Activated CD8-positive, alpha-beta T cell treated with anti-CD3 and anti-CD28 coated beads, Interleukin-2, amount 10 ng/mL, durations not matched to agents 7 days and 5 days (primary cell): ENCODE measurements at places on chromosomes 12 and 14. TPM values are rescaled to one million over a fixed set of nuclear protein-coding genes. Genes with fewer than 3 reads are reported as not detected.

DNA sequence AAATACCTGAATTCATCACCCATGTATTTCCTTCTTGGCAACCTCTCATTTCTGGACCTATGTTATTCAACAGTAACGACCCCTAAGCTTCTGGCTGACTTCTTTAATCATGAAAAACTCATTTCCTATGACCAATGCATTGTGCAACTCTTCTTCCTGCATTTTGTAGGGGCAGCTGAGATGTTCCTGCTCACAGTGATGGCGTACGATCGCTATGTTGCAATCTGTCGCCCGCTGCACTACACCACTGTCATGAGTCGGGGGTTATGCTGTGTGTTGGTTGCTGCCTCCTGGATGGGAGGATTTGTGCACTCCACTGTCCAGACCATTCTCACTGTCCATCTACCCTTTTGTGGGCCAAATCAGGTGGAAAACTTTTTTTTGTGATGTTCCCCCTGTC, 356 bp downstream of the OR4Q2 start:
- no peaks in the 10 kb centered on the region for H3K4me1 ChIP-seq
- no peak overlapping the region for H3K27ac ChIP-seq
- no peak for DNase-seq
- no peaks in the 10 kb centered on the region for H3K27me3 ChIP-seq
- no peak overlapping the region for H3K4me3 ChIP-seq

GRCh38 chr12:102281231-102281630, 83.6 kb upstream of the PMCH start:
- no peaks in the 10 kb centered on the region for H3K4me1 ChIP-seq
- DNase-seq, result no peak
- no peaks in the 10 kb centered on the region for H3K36me3 ChIP-seq

GRCh38 chr14:31886156-31886835, 190.8 kb upstream of the ARHGAP5 start:
- no peaks in the 10 kb centered on the region for H3K4me1 ChIP-seq
- no peak overlapping the region for H3K27ac ChIP-seq
- DNase-seq, result no peak
- H3K4me3 ChIP-seq, result no peak overlapping the region
- H3K27me3 ChIP-seq, result no peaks in the 10 kb centered on the region

MORN3 gene
- total RNA-seq, result 0.37 TPM

P2RX2 gene
- not detected for total RNA-seq

- no peak overlapping the region for H3K4me3 ChIP-seq
- no peak for DNase-seq
- H3K4me1 ChIP-seq, result peaks cover 15% of the 10 kb centered on the region
- H3K27ac ChIP-seq, result no peak overlapping the region
- peaks cover 26% of the 10 kb centered on the region for H3K27me3 ChIP-seq
- H3K36me3 ChIP-seq, result peaks cover 3% of the 10 kb centered on the region
These were observed 135.2 kb upstream of the KRR1 start for GRCh38 chr12:75646329-75647210.

DNA sequence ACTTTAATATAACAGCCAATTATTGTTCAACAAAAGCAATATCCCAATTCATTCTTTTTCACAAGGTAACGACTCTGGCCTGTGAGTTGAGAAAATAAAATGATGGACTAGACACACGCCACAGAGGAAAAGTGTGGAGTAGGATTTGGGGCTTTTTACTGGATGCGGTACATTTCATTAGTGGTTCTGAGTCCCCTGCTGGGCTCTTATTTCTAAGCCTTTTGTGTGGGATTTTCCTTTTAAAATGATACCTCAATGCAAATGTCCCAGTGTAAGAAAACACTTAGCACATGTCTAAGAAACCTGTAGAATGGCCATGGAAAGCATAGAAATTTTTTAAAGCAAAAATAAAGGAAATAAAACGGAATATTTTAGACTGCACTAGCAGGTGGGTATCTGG, 73.4 kb downstream of the C12orf42 start:
- no peaks in the 10 kb centered on the region for H3K27me3 ChIP-seq
- no peaks in the 10 kb centered on the region for H3K4me1 ChIP-seq
- no peak overlapping the region for H3K27ac ChIP-seq

DIP2B gene
- total RNA-seq, result 21.8 TPM

CCDC196 gene
- total RNA-seq, result not detected

DCN gene
- total RNA-seq, result not detected

DNA sequence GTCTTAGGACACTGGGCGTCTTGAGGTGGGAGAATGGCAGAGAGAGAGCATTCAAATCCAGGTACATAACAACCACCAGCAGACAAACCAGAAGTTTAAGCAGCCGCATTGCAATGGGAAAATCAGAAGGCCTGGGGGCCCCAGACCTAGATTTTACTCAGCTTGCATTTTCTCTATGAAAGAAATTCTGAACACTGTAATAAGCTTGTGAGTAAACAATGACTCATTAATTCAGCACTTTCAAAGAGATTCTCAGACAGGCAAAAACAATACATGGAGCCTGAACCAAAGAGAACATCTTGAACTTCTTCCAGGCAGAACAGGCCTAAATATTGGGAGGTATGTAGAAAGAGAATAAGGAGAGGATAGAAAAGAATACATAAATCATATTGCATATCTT, 69.8 kb upstream of the IFNG-AS1 start:
- no peak overlapping the region for H3K27ac ChIP-seq
- H3K4me3 ChIP-seq, result no peak overlapping the region
- no peaks in the 10 kb centered on the region for H3K36me3 ChIP-seq
- peaks cover 2% of the 10 kb centered on the region for H3K27me3 ChIP-seq
- H3K4me1 ChIP-seq, result no peaks in the 10 kb centered on the region
- no peak for DNase-seq

GRCh38 chr12:73372856-73373255, 1100.7 kb downstream of the TRHDE start:
- H3K4me3 ChIP-seq, result no peak overlapping the region
- no peaks in the 10 kb centered on the region for H3K27me3 ChIP-seq
- H3K27ac ChIP-seq, result no peak overlapping the region
- H3K36me3 ChIP-seq, result no peaks in the 10 kb centered on the region

DNA sequence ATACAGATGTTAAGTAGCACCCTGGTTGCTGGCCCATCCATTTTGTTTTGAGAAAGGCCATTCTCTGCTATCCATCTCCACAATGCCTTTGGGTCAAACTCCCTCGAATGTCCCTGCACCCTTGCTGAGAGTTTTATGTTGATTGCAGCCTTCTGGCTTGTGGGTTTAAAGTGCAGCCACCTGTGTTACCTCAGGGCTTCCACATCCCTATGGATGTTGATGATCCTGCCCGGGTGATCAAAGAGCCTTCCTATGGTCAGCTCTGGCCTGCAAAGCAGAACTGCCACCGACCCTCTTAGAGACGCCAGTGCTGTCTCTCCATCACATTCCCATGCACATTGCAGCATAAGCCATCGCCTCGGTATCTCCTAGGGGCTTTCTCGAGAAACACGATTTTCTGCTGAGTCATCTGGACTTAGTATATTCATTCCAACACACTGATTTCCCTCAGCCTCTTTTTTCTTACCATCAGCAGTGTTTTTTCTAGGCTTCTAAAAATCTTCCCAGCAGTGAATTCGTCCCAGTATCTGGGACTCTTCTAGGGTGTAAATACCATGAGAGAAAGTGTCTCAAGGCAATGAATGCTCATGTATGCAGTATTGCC, 585.7 kb upstream of the TMEM132C start:
- H3K27ac ChIP-seq, result no peak overlapping the region
- no peaks in the 10 kb centered on the region for H3K4me1 ChIP-seq
- H3K36me3 ChIP-seq, result no peaks in the 10 kb centered on the region
- no peak overlapping the region for H3K4me3 ChIP-seq

SLCO1B3 gene
- total RNA-seq, result not detected

- DNase-seq, result peak; percentile 90
- peak overlapping the region; percentile 93 for H3K27ac ChIP-seq
- peaks cover 8% of the 10 kb centered on the region for H3K36me3 ChIP-seq
- no peaks in the 10 kb centered on the region for H3K27me3 ChIP-seq
These were observed 13.0 kb upstream of the TPCN1 start for GRCh38 chr12:113208041-113208934.

KCNH3 gene
- 5.1 TPM for total RNA-seq

DNA sequence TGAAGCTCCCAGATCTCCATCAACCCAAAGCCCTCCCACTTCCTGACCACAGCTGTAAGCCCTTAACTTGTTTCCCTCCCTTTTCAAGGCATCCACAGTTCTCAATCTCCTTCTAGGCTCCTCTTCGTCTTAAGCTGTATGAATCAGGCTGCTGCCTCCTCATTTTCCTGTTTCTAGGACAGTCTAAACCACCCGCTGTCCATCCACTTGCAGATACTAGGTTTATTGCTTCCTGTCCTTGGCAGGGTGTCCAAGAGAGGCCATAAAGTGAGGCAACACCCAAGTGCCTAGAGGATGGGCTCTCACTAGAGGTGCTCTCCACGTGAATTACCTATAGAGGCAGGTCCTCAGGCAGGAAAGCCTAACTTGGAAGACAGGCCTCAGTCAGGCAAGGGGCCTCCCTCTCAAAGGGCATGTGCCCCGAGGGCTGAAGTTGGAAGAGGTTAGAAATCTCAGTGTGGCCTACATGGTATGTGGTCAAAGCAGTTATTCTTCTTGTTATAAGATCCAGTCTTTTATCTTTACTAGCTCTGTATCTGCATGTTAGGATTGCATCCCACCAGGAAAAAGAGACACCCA, 8.8 kb upstream of the TMEM106C start:
- H3K4me1 ChIP-seq, result peaks cover 15% of the 10 kb centered on the region
- H3K4me3 ChIP-seq, result no peak overlapping the region
- H3K36me3 ChIP-seq, result no peaks in the 10 kb centered on the region
- peaks cover 33% of the 10 kb centered on the region for H3K27me3 ChIP-seq
- DNase-seq, result no peak

DNA sequence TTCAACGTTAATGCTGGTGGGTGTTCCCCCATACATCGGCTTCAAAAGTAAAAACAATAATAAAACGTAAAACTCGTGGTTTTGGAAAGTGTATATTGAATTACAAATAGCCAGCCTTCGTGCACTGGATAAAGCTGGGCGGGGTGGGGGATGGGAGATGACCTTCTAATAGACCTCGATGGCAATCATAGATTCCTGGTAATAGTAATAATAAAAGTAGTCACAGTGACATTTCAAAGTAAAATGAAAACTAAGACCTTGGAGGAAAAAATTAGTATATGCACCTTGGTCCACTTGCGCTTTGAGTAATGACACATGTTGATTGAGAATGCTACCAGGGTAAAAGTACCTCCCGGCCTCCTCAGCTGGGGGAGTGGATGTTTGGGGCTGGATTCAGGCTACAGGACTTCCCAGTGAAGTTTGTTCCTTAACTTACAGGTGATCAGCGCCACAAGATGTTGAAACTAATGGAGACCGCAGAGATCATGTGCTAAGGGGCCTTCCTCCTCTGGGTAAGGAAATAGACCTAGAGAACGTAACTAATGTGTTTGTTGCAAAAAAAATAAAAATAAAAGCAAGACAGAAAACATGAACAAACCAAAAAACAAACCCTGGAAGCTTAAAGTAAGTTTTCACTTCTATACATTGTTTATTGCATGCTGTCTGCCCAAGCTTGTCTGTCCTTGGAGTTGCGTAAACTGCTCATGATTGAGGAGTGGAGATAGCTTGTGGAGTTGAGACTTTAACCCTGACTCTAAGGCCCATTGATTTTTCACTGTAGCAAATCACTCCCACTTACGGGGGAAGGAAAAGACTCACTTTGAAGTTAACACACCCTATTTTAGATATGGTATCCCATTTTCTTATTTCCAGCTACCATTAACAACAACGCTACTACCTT, 907 bp upstream of the LRIG3 start:
- H3K4me1 ChIP-seq, result peaks cover 5% of the 10 kb centered on the region
- H3K36me3 ChIP-seq, result no peaks in the 10 kb centered on the region
- DNase-seq, result no peak
- H3K27me3 ChIP-seq, result peaks cover 28% of the 10 kb centered on the region
- H3K4me3 ChIP-seq, result peak overlapping the region; percentile 67
- H3K27ac ChIP-seq, result no peak overlapping the region

TAS2R10 gene
- not detected for total RNA-seq
